ENCODE measurements at places on chromosomes 4 and X.

- no peak for DNase-seq
Measured at GRCh38 chrX:154779261-154779660, 16.6 kb downstream of the DKC1 start.

- DNase-seq, result no peak
Measured at GRCh38 chr4:177483271-177483670, 41.0 kb upstream of the AGA start.

DNA sequence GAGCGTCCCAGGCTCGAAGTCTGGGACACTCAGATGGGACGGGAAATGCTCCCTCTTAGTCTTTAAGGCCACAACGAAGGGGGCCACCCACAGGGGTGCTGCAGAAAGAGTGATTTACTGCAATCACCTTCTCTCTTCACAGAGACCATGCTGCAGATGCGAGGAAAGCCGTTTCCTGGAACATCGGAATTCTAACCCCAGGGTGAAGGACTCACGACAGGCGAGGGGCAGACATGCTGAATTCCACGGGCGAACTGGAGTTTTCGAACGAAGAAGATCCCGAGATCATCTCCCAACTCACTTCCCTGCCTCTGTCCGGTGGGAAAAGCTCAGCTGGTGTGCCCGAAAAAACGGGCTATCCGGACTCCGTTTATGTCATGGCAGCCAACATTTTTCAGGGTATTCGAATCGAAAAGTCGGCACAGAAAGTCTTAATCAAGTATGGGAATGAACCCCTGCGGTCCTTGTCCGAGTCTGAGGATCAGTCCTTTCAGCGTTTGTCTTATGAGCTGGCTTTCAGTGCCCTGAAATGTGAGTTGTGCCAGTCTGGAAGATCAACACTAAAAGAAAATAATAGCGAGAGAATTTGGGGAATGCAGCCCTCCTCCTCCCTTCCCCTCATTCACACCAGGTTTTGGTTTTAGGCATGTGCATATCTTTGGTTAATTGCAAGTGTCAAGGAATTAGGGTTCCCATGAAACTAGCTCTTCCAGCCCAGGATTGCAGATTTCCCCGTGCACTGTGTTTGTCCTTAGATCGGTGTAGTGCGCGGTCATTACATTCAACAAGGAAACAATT is 905 bp downstream of the NSUN7 start:
- DNase-seq, result no peak

DNA sequence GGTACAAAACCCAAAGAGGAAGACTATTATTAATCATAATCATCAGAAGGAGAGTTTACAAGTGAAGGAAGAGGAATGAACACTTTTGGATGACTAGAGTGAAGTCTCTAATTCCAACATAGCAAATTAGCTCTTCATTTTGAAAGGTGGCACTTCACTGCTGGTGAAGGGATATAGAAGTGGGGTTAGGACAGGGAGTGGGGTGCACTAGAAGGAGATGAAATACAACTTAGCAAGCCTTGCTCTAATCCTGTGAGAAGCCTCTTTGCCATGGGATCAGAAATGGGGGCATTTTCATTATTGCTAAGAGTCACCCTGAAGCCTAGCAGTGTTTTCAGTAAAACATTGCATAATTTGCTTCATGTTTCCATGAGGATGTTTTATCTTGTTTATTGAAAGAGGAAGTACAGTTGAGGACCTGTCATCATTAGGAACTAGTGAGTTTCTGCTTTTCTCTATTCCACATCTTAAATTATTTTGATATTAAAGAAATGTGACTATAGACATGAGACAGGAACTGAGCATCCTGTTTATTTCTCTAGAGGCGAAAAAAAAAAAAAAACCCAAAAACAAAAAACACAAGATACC is 9.3 kb upstream of the GRPR start:
- DNase-seq, result no peak

GRCh38 chr4:74534936-74535335 is 90.0 kb downstream of the AREG start:
- no peak for DNase-seq

GRCh38 chrX:95056901-95057300 is 1382.9 kb downstream of the FAM133A start:
- no peak for DNase-seq
